CD8-positive, alpha-beta memory T cell (primary cell): ENCODE measurements at places on chromosomes 16 and 17.
A peak's percentile ranks its signal among the peaks of the same experiment; 100 is the strongest.

DNA sequence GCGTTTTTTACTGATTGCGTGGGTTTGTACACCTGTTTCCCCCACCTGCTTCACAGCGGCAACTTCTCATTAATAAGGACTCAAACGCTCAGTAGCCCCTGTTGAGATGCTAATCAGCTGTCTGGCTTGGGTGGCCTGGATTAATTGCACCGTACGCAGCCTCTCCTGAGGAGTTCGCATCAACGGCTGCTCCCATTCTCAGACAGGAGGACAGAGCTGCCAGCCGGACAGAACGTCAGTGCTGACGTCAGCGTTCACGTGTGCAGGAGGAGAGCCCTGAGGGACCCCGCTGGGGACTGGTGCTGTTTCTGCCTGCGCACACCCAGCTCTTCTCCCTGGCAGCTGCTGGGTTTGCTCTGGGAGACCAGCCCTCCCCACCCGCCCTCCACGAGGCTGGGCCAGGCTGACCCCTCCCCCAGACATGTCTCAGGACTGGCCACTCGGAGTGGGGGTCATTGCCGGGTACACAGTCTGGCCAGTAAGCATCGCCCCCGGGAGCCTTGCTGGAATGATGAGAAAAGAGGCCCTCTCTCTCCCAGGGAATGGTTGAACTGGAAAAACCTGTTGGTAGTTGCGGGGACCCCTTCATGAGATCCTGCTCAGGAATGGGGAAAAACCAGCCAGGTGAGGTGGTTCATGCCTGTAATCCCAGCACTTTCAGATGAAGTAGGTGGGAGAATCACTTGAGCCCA lies 5.7 kb upstream of the BANP start:
- DNase-seq, result no peak
- no peak overlapping the region for H3K27ac ChIP-seq
- H3K27me3 ChIP-seq, result no peaks in the 10 kb centered on the region
- H3K4me3 ChIP-seq, result no peak overlapping the region
- no peaks in the 10 kb centered on the region for H3K36me3 ChIP-seq
- no peaks in the 10 kb centered on the region for H3K4me1 ChIP-seq

DNA sequence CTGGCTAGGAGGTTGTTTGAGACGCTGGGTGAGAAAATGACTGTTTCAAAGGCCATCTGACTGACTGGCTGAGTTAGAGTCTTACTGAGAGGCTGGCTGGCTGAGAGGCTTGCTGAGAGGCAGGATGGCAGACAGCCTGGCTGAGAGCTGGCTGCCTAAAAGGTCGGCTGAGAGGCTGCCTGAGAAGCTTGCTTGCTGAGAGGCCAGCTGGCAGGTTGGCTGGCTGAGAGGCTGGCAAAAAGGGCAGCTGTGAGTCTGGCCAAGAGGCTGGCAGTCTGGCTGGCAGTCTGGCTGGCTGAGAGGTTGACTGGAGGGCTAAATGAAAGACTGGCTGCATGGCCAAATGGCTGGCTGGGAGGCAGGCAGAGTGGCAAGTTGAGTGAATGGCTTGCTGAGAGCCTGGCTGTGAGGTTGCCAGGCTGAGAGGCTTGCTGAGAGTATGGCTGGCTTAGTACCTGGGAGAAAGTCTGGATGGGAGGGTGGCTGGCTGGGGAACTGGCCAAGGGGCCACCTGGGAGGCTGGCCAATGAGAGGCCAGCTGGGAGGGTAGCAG lies 35.3 kb upstream of the ACSM2B start:
- no peak overlapping the region for H3K27ac ChIP-seq
- no peak overlapping the region for H3K4me3 ChIP-seq
- no peaks in the 10 kb centered on the region for H3K4me1 ChIP-seq
- no peaks in the 10 kb centered on the region for H3K27me3 ChIP-seq
- DNase-seq, result no peak
- no peaks in the 10 kb centered on the region for H3K36me3 ChIP-seq

DNA sequence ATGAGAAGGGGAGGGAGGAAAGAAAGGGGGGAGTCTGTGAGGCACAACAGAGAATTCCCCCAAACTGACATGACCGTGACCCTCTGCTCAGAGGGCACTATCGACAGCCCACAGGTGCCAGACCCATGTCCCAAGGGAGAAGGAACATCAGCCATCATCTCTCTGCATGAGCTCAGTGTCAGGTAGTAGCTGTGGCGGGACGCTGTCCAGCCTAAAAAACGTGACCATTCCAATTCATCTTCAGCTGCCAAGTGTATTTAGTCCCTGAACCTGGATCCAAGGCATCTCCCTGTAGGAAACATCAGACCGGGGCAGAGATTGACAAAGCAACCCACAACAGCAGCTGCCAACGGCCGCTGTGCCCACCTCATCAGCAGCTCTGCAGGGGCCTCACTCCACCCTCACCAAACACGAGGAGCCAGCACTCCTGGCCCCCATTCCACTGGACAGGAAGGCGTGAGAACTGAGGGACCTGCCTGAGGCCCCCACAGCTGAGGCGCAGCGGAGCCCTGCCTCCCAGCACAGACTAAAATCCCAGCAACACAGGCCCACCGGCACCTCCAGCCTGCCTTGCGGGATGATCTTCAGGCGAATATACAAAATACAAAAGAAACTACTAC lies 8.6 kb downstream of the TAF1C start:
- no peak overlapping the region for H3K27ac ChIP-seq
- no peak overlapping the region for H3K4me3 ChIP-seq
- H3K4me1 ChIP-seq, result no peaks in the 10 kb centered on the region
- DNase-seq, result no peak

DNA sequence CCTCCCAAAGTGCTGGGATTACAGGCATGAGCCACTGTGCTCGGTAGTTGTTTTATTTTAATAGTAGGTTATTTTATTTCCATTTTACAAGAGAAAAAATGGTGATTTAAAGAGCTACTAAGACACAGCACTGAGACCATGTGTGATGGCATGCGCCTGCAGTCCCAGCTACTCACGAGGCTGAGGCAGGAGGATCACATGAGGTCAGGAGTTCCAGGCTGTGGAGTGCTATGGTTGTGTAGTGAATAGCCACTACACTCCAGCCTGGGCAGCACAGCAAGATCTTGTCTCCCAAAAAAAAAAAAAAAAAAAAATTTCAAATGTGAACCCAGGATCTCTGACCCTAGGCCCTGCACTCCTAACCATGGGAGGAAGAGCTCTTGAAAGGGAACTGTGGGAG lies 3.7 kb downstream of the SERPINF1 start:
- H3K4me3 ChIP-seq, result no peak overlapping the region
- H3K27me3 ChIP-seq, result no peaks in the 10 kb centered on the region

GRCh38 chr16:57764006-57764340 lies 28.4 kb downstream of the KATNB1 start:
- H3K27ac ChIP-seq, result no peak overlapping the region
- H3K36me3 ChIP-seq, result no peaks in the 10 kb centered on the region
- no peaks in the 10 kb centered on the region for H3K4me1 ChIP-seq
- H3K27me3 ChIP-seq, result no peaks in the 10 kb centered on the region

DNA sequence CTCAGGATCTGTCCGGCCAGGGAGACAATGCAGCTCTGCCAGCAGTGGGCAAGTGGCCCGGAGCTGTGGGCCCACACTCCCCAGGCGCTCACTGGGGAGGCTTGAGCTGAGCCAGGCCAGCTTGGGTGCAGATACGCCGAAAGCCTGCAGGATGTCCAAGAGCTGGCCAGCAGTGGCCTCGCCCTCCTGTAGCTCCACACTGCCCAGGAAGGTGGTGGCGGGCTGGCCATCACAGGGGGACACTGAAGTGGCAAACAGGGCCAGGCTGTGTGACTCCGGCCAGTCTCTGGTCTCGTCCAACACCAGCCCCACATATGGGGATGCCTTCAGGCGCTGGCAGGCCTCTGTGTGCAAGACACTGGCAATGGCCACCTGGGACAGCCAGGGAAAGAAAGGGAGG lies 9.6 kb downstream of the C17orf113 start:
- no peaks in the 10 kb centered on the region for H3K36me3 ChIP-seq
- H3K27me3 ChIP-seq, result no peaks in the 10 kb centered on the region
- no peak for DNase-seq
- no peaks in the 10 kb centered on the region for H3K4me1 ChIP-seq
- H3K4me3 ChIP-seq, result no peak overlapping the region
- H3K27ac ChIP-seq, result no peak overlapping the region

- peak; percentile 17 for DNase-seq
- H3K4me1 ChIP-seq, result peaks cover 6% of the 10 kb centered on the region
- H3K27me3 ChIP-seq, result peaks cover 4% of the 10 kb centered on the region
- H3K4me3 ChIP-seq, result no peak overlapping the region
- H3K36me3 ChIP-seq, result no peaks in the 10 kb centered on the region
Observed at GRCh38 chr16:85986931-85987749, 88.2 kb downstream of the IRF8 start.

DNA sequence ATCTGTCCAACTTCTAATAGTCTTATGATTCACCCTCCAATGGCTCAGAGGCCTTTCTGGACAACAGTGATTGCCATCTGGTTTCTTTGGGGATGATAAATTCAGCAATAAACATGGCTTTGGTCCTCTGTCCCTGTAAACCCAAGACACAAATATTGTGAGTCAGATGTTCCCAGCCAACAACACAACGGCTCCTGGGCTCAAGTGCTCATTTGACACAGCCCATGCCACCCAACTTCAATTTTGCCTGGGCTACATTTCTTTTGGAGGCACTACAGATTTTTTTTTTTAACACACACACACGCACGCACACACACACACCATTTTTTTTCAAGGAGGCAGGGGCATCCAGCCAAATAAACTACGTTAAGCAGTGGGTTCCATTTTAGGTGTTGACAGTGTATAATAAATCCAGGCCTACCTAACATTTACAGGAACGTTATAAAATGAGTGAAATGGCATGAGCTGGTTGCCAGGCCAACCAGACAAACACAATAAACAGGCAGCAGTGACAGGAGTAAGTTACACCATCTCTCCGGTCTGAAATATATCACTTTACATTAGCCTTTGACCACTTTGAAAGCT lies 939.9 kb upstream of the SOX9 start:
- H3K27me3 ChIP-seq, result no peaks in the 10 kb centered on the region
- no peak overlapping the region for H3K4me3 ChIP-seq
- no peak overlapping the region for H3K27ac ChIP-seq
- H3K36me3 ChIP-seq, result no peaks in the 10 kb centered on the region
- H3K4me1 ChIP-seq, result no peaks in the 10 kb centered on the region
- no peak for DNase-seq
